Lower leg skin (tissue), 4 donors: ENCODE measurements at places on chromosomes 12 and 14.
A peak's percentile ranks its signal among the peaks of the same experiment; 100 is the strongest.

GRCh38 chr12:12230275-12230674 lies 36.6 kb downstream of the LRP6 start:
- DNase-seq: no peak

- no peak for DNase-seq
Measured at GRCh38 chr14:89534902-89535685, 118.1 kb upstream of the FOXN3 start.

DNA sequence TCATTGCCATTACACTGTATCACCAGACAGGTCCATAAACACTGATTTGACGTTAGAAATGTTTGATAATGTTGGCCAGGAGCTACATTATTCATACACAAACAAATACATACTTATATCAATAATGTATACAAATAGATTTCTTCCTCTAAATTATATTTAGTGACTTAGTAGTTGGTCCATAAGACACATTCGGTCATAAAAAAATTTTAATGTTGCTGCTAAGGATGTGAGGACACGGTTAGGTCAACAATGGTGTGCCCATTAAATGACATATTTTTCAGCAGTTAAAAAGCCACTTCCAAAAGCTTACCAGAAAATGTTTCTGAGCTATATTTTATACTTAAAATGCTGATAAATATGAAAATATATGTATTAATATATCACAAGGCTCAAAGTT lies 1148.7 kb upstream of the TMEM132C start:
- DNase-seq: no peak

DNA sequence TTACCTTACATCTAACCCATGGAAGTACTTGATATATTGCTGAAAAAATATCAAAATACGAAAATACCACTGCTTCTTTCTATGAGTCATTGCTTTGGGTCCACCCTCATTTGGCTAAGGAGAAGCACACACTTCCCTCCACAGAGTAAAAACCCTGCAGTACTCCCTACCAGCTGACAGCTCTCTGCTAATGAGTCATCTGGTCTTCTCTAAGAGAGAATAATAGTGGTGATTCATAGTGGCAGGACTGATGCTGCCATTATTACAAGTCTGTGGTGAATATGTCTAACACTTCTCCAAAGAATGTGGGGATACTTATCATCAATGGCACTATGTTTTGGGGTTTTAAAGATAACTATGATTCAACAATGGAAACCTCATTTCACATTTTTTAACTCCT lies 90.7 kb downstream of the PPFIA2 start:
- no peak for DNase-seq

DNA sequence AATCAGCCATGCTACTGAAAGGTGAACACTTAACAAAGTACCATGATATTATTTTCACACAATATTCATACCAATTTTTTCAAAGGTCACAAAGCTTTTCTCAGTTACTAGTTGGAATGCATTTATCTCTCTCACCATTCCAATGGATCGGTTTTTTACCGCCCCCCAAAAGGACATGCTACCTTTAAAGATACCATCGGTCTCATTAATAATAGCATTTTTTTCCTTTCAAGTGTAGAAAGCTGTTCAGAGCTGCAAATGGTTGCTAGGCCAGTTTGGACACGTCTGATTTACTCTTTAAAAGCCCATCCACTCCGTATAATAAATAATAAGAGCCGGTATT lies 34.9 kb upstream of the STON2 start:
- DNase-seq: no peak

DNA sequence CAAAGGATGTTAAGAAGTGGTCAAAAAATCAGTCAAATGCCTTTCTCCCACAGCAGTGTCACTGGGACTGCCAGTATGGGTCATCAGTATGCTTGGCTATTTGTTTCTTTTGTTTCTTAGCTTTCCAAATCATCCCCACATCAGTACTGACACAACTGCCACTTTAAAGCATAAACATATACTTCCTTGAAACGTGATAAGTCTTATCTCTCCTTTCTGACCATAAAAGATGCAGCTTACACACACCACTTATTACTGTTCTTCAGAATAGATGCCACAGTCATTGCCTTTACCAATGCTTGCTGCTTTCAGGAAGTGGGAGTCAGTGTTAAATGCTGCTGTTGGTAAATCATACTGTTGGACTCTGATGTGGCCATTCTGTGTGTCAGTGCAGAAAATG lies 18.6 kb upstream of the GARIN2 start:
- no peak for DNase-seq

GRCh38 chr12:106072751-106073150 lies 66.0 kb downstream of the NUAK1 start:
- no peak for DNase-seq

GRCh38 chr14:41606282-41606531 lies 469 bp upstream of the LRFN5 start:
- DNase-seq: peak; percentile 67

GRCh38 chr12:23458640-23459039 lies 490.8 kb downstream of the SOX5 start:
- no peak for DNase-seq

- no peak for DNase-seq
Measured at GRCh38 chr12:1848745-1849144, 28.4 kb downstream of the LRTM2 start.

GRCh38 chr12:13222076-13222475 lies 25.6 kb downstream of the EMP1 start:
- no peak for DNase-seq

- no peak for DNase-seq
Measured at GRCh38 chr12:48686037-48686595, 4.1 kb upstream of the KANSL2 start.

DNA sequence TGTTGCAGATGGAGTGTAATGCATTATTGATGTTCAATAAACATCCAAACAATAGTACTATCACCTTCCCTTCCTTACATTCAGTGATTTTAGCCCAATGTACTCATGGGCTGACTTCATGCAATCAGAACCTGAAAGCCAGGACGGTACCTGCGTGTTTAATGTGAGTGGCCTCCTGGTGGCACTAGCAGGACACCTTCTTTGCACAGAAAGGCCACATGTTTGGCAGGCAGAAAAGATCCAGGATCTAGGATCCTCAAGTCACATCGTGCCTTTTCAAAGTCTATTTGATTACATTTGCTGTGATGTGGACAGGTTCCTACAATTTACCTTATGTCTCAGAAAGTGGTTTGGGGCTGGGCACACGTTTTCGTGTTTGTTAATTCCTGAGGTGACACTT lies 82.9 kb downstream of the NEDD1 start:
- no peak for DNase-seq

DNA sequence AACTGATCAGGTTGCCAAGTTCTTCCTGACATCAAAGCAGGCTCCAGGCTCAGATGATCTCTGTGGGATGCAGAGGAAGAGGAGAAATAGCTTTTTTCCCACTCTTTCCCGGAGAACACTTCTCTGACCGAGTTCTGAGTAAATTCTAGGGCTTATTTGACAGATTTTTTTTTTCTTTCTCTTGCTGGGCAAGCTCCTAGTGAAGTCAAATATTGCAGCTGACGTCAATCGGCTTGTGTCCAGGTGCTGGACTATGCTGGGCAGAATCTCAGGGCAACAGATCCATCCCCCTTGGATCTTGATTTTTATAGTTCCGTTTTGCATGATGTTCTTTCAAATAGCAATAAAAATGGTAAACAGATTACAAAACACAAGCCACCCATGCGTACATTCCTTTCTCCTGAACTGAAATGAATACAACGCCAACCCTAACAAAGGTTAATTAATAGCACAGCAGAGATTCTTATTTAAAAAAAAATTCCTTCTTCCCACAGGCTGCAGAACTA lies 182.2 kb downstream of the NOVA1 start:
- DNase-seq: no peak

- no peak for DNase-seq
Measured at GRCh38 chr14:92556255-92556741, 42.7 kb downstream of the RIN3 start.

DNA sequence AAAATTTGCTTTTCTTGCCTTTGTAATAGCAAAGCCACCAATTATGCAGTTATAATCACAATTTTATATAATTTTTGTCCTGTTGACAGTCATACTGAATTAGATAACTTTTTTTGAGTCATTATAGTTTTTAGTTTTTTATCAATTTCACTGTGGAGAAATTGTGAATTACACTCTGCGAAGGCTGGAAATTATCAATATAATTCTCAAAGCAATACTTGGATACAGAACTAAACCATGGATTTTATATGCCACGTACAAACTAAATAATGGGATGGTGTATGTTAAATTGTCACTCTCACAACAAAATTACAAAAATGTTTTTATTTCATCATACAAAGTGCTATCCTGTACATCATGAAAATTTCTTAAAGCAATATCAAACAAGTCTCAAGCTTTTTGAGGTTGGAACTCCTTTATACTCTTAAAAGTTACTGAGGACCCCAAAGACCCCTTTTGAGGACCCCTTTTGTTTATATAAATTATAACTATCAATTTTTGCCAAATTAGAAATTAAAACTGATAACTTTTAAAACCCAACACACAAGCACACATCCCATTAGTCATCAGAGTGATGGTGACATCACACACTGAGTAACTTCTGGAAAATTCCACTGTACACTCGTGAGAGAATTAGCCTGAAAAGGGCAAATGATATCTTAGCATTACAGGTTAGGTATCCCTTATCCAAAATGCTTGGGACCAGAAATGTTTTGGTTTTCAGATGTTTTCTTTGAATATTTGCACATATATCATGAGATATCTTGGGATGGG lies 19.8 kb upstream of the AQP2 start:
- DNase-seq: no peak

DNA sequence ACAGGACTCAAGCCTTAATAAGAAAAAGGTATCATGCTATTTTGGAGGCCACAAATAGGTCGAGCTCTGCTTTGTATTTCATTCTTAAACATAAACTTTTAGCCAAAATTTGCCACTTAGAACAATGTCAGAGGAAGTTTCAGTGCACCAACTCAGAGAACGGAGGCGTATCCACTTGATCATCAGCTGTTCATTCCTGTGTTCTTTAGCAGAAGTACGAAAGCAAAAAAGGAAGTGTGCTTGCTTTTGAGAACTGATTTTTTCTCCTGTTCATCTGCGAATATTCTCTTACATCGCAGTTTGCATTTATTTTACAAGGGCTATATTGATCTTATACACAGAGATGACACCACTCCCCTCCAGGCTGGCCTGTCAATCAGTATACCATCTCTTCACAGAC lies 188.6 kb upstream of the SOX5 start:
- DNase-seq: no peak

DNA sequence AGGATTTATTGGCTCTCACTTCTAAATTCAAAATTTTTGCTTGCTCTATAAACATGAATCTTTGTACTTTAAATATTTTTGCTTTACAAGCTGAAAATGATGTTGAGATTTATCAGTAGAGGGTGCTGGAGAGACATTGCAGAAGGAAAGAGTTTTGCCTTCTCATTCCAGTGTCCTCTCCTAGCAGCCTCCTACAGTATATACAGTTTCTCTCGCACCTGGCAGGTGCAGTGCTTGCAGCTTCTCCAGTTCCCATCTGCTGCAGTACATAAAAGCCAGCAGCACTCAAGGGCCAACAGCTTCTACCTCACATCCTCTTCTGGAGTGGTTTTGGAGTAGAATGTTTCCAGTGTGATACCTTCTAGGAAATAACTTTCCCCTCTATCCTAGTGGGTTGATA lies 601.8 kb upstream of the ATXN7L3B start:
- DNase-seq: no peak

DNA sequence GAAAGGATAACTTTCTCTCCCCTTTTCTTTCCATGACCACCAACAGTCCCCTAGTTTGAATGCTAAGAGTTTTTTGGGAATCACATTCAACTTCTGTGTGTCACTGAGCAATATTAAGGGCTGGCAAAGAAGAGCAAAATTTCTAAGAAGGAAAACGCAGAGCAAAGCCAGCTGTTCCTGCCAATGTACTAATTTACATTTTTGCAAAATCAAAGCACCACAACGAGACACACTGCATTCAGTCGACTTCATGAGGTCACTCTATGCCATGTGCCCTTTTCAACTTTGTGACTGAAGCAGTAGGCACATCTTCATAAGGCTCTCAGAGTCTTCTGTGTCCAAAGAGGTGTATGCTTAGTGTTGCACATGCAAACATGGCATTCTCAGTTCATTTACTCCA lies 66.4 kb downstream of the PTPRR start:
- DNase-seq: no peak

DNA sequence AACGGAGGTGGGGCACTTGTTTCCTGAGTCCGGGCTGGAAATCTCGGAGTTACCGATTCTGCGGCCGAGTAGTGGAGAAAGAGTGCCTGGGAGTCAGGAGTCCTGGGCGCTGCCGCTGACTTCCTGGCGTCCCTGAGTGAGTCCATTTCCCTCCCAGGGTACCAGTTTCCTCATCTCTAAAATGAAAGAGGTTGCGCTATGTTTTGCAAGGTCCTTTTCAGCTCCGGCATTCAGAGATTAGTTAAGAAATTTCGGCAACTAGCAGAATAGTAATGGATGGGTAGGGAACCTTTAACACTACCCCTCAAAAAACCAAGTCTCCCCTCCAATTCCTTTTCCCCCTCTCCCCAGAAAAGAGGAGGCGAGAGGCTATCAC lies 724 bp downstream of the BLOC1S1 start:
- DNase-seq: no peak

DNA sequence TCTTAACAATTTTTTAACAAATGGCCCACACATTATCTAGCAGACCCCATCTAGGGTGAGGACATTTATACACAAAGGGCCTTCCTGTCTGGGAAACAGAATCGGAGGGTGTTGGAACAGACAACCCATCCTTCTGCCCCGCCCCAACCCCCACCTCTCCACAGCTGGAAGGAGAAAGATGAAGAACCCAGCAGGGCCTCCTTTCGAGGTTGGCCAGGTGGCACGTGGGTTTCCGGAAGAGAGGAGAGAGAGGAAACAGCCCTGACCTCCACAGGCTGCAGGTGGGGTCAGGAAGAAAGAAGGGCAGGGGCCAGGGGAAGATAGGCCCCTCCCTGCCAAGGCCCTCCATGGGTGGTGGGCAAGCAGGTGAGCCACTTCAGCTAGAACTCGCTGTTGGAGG lies 57.2 kb downstream of the LRRC74A start:
- no peak for DNase-seq

- no peak for DNase-seq
Measured at GRCh38 chr12:65875640-65876071, 51.4 kb downstream of the HMGA2 start.

GRCh38 chr14:32564596-32564995 lies 235.5 kb downstream of the AKAP6 start:
- no peak for DNase-seq

DNA sequence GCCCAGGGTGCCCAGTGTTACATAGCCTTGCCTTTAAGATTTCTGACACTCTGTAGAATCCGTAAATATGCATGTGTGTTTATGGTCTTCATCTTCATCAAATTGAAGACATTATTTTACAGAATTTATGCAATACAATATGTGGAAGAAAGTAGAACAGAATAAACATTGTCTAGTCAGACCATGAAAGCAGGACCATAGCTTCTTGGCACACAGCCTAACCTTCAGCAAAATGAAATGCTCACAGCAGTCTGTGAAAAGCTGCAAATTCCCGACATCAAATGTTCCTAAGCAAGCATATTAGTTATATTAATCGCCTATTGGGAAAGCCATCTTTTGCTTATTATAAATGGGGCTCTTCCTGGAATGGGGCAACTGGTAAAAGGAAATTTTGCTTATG lies 111.3 kb upstream of the GARIN2 start:
- no peak for DNase-seq

- no peak for DNase-seq
Measured at GRCh38 chr12:67091204-67091603, 178.0 kb upstream of the CAND1 start.

GRCh38 chr14:80316441-80316840 lies 105.1 kb upstream of the DIO2 start:
- DNase-seq: no peak
